A549 treated with DMSO at 1 μM for 4 hours (cell line): ENCODE measurements at places on chromosomes 7 and 10. TPM values are rescaled to one million over a fixed set of nuclear protein-coding genes. Genes with fewer than 3 reads are reported as not detected.

Gene NUTM2E
- total RNA-seq: 0.36 to 0.43 TPM (median 0.40 TPM) in 5 replicates

Gene STAG3
- 0.08 to 0.27 TPM (median 0.14 TPM) in 4 of 5 replicates, not detected in the other for total RNA-seq

Gene WNT8B
- total RNA-seq: 0.07 TPM in 1 of 5 replicates, not detected in the others

Gene SAMD8
- total RNA-seq: 8.9 to 15.4 TPM (median 11.3 TPM) in 5 replicates

Gene RPEL1
- 0.03 TPM in 1 of 5 replicates, not detected in the others for total RNA-seq

Gene PDK4
- total RNA-seq: 3.7 to 5.6 TPM (median 5.0 TPM) in 5 replicates

Gene PRXL2A
- total RNA-seq: 45.6 to 48.1 TPM (median 46.3 TPM) in 5 replicates

Gene TYW1B
- total RNA-seq: 2.6 to 3.5 TPM (median 3.0 TPM) in 5 replicates

Gene SNX8
- total RNA-seq: 38.1 to 69.3 TPM (median 65.8 TPM) in 5 replicates

Gene ZNF365
- 0.94 to 1.2 TPM (median 1.1 TPM) in 5 replicates for total RNA-seq

Gene OR2A42
- not detected in 5 replicates for total RNA-seq

Gene ZDHHC6
- 21.8 to 34.4 TPM (median 31.6 TPM) in 5 replicates for total RNA-seq

Gene MBL2
- total RNA-seq: not detected in 5 replicates

Gene IQUB
- total RNA-seq: 0.07 to 0.13 TPM (median 0.07 TPM) in 3 of 5 replicates, not detected in the others

Gene SLC18A3
- total RNA-seq: 0.03 TPM in 1 of 5 replicates, not detected in the others
